ENCODE measurements at places on chromosomes 11 and 22.

DNA sequence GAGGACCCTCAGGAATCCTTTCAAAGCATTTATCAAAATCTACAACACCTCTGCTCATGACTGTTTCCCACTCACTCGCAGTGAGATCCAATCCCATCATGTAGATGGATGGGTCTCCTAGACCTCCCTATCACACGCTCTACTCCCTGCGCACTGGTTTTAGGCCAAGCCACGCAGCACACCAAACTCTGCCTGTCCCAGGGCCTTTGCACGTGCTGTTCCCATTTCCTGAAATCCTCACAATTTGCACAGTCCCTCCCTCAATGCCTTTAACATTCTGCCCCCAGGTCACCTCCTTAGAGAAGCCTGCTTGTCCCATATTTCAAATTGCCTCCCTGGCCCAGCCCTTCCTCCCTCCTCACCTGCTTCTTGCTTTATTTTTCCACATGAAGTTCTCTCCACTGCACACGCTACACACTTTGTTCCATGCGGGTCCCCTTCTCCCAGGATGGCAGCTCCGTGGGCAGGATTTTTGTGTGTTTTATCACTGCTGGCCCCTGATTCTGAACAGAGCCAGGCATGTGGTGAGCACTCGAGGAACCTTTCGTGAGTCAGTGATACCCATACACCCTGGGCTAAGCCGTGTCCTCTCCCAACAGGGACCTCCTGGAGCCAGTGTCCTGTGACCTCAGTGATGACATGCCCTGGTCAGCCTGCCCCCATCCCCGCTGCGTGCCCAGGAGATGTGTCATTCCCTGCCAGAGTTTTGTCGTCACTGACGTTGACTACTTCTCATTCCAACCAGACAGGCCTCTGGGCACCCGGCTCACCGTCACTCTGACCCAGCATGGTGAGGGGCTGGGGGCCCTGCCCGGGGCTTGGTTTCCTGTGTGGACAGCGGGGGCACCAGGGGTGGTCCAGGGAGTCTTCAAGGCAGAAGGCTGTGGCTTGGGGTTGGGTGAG lies 12.2 kb downstream of the CSF2RB start:
- DNase-seq: no peak

GRCh38 chr22:50047346-50047745 lies 10.8 kb downstream of the TTLL8 start:
- DNase-seq: no peak

- DNase-seq: no peak
These were observed 21.0 kb upstream of the OR5AK2 start for GRCh38 chr11:56967726-56968125.

GRCh38 chr11:12893787-12894672 lies 115.1 kb upstream of the RASSF10 start:
- DNase-seq: peak; percentile 56

GRCh38 chr11:130167146-130167545 lies 7.6 kb downstream of the ST14 start:
- no peak for DNase-seq

DNA sequence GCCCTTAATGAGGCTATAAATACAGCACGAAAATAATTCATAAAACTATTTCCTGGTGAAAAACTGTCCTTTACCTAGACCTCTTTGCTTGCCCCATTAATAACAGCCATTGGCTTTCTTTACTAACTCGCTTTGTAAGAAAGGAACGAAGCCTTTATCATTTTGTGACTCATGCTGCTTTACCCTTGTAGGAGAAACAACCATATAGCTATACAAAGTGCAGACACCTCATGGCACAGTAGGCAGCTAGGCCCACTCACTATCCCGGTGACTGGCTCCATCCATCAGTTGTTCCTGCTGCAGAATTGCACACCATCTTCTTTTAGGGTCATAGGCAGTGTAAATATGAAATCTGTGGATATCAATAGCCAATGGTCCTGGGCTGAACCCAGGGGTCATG lies 85.8 kb downstream of the LDLRAD3 start:
- DNase-seq: no peak

DNA sequence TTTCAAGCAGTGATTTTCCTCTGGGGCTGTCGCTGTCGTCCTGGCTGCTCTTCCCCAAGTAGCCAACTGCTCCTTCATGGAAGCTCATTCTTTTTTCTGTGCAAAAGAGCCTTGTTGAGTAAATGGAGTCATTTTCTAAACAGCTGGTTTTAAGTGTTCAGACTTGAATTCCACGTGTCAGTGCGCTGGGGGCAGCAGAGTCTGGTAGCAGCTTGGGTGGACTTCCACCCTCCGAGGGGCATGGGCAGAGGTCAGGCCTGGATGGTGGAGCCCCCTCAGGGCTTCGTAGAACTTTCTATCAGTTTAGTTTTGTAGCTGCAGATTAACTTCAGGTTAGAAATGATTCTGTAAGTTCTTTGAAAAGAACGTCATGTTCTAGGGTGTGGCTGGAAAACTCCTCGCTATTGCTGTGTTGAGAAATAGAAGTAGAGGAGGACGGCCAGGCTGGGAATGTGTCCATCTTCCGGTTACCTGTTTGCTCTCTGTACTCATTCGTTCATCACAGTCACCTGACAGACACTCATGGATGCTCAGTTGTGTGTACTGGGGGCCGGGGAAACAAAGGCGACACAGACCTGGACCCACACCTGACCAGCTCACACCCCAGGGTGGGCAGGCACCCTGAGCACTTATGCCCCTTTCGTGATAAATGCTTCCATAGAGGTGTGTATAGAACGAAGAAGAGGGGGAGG lies 270.7 kb downstream of the TBC1D22A start:
- no peak for DNase-seq

GRCh38 chr22:48705917-48706605 lies 1121.6 kb downstream of the BRD1 start:
- no peak for DNase-seq

DNA sequence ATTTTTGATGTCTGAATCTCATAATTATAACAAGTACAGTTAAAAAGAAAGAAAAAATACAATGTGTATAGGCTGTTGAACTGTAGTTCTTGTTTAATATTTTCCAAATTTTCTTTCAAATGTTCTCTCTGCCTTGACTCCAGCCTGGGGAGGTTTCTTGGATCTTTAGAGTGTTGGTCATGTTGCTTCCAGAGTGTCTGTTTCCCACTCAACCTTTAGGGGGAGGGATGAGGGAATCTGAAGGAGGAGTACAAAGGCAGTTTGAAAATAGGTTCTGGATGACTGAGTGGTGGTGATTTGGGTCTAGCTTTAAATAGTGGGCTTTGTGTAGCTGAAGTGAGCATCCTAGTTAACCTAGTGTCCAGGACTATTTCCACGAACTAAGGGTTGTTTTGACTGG lies 2.0 kb downstream of the CTNND1 start:
- no peak for DNase-seq

GRCh38 chr11:19018901-19019300 lies 41.6 kb downstream of the MRGPRX2 start:
- DNase-seq: no peak

GRCh38 chr11:8754241-8754640 lies 71.6 kb downstream of the RPL27A start:
- DNase-seq: no peak

GRCh38 chr11:39772525-39773137 lies 1686.8 kb downstream of the LRRC4C start:
- no peak for DNase-seq

- DNase-seq: no peak
These were observed 134.7 kb downstream of the GRIK4 start for GRCh38 chr11:120646206-120646605.

GRCh38 chr11:77126861-77127234 lies 1.2 kb upstream of the MYO7A start:
- no peak for DNase-seq

DNA sequence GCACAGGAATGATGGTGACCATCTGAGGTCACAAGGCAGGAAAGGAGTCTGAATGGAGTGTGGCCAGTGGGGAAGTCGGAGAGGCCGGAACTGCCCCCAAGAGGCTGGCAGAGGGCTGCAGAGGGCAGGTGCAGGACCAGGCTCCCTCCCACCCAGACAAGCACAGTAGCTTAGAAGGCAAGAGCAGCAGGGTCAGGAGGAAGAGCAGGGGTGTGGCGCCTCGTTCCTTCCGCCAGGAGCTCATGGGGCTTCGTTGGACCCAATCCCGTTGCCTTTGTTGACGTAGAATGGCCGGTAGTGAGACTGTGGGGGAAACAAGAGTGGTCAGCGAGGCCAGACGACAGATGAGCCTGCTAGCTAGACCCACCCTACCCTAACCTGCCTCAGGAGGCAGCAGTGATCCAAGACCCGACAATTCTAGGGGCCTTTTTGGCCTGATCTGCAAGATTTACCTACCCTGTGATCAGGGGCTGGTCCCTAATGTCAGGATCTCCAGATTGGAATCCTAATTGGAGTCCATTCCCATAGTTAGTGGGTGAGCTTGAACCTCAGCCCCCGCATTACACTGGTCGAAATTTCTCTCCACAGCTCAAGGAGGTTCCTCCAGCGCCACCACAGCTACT lies 25.6 kb downstream of the TRIM29 start:
- DNase-seq: no peak
